Right ventricle myocardium inferior (tissue), 1 donor: ENCODE measurements at places on chromosomes 13 and 19.
A peak's percentile ranks its signal among the peaks of the same experiment; 100 is the strongest.

DNA sequence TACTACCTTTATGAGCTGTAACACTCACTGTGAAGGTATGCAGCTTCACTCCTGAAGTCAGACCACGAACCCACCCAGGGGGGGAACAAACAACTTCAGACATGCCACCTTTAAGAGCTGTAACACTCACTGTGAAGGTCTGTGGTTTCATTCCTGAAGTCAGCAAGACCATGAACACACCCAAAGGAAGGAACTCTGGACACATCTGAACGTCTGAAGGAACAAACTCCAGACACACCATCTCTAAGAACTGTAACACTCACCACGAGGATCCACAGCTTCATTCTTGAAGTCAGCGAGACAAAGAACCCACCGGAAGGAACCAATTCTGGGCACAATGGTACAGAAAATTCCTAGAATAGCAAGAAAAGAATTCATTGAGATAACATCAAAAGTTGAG lies 1796.5 kb upstream of the MIR17HG start:
- no peak for DNase-seq

DNA sequence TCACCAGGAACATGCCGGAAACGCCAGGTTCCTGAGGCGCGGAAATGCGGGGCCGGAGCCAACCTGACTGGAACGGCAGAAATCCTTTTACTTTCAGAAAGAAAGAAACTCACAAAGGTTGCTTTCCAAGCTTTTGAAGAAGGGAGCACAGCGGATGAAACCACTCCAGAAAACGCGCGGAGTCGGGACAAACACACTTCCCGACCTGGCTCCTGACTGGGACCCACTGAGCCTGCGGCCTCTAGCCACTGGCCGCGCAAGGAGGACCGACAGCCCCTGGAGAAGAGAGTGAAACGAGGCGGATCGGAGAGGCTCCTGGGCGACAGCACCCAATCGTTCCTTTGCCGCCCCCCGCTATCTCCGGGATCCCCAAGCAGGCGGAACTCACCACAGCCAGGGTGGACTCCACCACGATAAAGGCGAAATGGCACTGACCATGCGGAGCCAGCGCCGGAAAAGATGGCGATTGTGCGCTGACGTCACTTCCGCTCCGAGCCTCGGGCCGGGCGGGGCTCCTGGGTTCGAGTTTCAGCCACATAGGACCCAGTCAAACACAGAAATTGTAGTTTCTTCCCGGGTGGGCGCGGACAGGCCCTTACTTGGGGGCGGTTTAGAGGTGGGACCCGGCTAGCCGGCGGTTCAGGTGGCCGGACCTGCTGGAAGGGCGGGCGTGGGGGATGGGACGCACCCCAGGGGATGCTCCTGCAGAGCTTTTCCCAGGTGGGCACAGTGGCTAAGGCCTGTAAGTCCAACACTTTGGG lies at the start of gene ZNF121:
TSS of gene ZNF121 (minus strand) at position 432 of the 761 bp plus-strand sequence. CDS start 16,407 bp downstream, outside the sequence.
- DNase-seq = peak; percentile 93

DNA sequence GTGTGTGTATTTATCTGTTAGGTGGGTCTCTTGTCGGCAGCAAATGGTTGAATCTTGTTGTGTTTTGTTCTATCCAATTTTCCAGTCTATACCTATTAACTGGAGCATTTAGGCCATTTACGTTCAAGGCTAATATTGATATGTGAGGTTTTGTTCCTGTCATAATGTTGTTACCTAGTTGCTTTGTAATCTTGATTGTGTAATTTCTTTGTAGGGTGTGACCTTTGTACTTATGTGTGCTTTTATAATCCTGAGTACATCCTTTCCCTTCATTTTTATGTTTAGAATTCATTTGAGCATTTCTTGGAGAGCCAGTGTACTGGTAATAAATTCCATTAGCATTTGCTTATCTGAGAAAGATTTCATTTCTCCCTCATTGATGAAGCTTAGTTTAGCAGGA lies 83.0 kb upstream of the MIR17HG start:
- no peak for DNase-seq

DNA sequence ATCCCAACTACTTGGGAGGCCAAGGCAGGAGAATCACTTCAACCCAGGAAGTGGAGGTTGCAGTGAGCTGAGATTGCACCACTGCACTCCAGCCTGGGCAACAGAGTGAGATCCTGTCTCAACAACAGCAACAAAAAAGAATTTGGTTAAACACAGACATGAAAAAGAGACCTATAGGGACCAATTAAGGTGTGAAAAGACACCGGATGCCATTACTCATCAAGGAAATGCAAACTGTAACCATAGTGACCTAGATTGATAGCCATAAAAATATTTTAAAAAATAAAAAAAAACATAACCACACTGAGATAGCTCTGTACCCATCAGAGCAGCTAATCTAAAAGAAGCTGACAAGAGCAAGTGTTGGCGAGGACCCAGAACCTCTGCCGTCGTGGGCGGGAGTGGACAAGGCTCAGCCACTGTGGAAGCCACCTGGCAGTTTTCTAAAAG lies 37.1 kb upstream of the ISYNA1 start:
- no peak for DNase-seq

DNA sequence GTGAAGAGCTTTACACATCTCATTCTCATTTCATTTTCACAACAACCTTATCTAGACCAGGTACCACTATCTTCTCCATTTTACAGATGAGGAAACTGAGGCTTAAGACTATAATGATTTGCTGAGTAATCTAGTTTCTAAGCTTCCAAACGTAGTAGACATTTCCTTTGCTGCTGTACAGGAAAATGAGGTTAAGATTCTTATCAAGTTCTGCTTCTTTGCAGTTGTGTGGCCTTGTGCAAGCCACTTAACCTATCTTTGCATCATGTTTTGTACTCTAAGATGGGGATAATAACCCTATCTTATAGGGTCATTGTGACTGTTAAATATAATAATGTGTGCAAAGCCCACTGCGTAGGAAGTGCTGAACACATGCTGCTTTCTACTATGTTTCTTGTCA lies 307.9 kb downstream of the HS6ST3 start:
- DNase-seq = no peak
